ENCODE measurements at places on chromosomes 12 and 14.
A peak's percentile ranks its signal among the peaks of the same experiment; 100 is the strongest.

DNA sequence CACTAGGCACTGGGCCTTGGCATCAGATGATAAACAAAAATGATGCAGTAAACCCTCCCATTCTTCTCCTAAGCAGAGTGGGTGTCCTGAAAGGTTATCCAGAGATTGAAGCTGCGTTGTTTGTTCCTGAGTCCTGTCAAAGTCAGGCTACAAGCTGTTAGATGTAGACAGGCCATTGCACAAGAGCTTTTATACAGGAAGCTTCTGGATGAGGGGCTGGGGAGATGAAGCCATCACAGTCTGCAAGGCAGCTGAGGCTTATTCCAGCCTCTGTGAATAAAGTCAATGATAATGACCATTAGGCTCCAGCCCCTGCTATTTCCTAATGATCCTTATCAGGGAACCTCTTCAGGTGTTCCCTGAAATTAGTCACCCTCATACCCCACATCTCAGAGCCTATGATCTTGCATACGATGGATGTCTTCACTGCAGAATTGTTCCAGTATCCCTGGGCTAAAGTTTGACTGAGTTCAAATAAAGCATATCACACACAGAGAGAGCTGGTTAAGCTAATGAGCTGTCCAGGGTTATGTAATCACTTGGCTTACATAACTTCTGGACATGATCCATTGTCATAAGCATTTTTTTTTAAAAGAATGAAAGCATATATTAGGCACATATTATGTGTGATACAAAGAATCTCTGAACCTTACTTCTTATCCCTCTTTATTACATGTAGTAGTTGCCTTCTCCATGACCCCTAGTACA lies 337.1 kb upstream of the OR4E1 start:
- DNase-seq = no peak

DNA sequence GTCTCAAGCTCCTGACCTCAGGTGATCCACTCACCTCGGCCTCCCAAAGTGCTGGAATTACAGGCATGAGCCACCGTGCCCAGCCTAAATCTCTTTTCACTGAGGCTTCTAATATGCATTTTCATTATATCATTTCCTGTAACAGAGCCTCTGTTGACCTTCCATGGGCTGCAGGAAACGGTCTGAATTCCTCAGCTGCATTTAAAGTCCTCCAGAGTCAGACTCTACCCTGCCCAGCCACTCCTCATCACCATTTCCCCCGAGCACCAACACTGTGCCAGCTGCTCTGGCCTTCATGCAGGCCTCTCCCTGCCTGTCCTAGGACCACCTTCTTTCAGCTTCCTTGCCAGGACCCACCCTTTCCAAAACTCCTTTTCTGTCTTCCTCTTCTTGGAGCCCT lies 9.8 kb upstream of the NFKBIA start:
- no peak for DNase-seq

- no peak for DNase-seq
Measured at GRCh38 chr12:79842630-79843029, 92.3 kb downstream of the PPP1R12A start.

DNA sequence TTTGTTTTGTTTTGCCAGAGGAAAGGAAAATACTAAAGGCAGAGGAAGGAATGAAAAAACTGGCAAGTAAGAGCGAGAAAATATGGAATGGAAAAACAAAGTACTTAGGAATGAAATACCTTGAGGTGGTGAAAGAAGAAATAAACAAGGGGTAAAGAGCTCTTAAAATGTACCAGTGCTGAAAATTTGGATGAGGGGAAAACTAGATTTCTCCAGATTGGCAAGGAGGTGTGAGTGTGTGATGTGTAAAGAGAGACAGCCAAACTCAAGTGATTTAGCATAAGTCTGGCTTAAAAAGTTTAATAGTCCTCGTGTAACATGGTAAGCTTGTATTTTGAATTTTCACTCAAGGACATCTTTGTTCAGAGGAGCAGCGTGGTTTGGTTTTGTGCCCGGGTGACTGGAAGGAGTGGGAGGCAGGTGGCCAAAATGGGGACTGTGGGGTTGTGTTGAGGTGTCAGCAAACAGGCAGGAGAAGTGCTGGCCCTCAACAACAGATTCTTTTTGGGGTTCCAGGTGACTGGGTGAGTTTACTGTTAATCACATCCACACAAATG lies 102.7 kb downstream of the DACT1 start:
- DNase-seq = peak; percentile 19

DNA sequence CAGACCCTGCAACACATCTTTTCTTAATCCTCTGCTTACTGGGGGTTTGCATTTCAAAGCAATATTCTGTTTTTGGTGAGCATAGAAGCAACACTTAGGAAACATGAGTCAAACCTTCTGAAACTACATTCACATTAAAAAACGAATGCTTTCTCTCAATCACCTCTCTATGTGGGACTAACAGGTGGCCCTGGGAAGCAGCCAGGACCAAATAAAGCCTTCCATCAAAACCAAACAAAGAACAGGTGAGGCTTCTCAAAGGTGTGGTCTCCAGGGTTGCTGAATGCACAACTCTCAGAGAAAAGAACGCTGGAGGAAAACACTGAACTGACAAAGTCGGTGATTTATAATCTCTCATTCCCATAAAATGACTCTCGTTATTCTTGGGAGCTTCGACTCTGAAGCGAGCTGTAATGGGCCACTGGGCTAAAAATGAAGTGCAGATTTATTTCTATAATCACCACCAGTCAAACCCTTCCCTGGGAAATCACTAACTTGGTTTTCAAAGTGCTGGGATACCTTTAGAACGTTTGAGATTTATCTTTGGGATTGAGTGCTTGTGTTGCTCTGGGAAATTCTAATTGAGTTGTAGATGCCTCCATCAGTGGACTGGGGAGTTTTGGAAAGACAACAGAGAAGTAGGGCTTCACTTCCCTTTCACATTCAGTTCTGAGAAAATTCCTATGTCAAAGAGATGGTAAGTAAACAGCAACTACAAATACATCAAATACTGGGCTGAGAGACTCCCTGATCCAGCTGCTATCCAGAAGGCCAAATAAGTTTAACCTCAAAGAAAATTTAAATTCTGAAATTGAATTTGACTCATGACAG lies 262.0 kb upstream of the TMPO start:
- no peak for DNase-seq

DNA sequence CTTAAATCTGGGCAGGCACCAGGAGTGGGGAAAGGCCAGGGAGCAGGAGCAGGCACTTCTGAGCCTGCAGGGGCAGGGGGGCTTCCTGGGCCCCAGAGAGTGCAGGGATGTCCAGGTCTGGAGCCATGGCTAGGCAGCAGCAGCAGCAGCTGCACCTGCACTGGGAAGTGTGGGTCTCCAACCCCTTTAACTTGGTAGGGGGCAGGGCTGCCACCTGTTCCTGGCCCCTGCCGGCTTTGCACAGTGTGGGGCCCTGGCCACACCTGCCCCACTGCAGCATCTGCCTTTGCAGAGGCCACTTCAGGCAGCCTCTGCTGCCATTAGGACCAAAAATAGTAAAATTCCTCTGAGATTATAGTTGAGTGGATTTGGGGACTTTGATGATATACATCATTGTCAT lies 138.5 kb downstream of the SLC16A7 start:
- no peak for DNase-seq

DNA sequence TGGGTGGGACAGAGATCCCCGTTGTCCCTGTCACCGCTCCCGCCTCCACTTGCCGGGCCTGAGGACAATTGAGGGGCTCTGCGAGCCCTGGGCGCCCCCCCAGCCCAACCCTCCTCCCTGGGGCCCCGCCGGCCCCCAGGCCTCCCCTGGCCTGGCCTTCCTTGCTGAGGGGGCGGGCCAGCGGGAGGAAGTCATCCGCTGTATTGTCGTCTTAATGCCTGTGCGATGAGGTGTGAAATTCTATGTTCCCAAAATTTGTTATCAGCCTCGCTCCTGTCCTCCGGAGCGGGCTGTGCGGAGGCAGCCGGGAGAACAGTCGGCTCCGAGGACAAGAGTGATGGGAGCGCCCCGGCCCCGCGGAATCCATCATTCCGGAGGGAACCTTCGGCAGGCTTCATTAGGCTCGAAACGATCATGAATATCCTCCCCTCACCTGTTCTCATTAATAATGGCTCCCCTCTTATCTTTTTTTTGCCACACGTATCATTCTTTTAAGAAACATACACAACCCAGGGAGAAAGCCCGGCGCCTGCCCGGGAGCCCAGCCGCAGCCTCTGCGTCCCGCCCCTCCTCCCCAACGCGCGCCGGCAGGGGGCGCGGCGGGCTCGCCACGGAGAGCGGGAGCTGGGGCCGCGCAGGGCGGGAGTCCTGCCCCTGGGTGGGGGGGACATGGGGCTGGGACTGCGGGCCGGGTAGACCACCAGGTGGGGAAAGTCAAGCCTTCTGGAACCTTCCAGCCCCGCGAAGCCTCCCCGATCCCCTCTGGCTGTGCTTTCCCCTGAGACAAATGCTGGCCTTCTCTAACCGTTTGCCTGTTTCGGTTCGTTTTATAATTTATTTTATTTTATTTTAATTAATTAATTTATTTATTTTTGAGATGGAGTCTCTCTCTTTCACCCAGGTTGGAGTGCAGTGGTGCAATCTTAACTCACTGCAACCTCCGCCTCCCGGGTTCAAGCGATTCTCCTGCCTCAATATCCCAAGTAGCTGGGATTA lies 17.1 kb upstream of the DLK1 start:
- DNase-seq = no peak

DNA sequence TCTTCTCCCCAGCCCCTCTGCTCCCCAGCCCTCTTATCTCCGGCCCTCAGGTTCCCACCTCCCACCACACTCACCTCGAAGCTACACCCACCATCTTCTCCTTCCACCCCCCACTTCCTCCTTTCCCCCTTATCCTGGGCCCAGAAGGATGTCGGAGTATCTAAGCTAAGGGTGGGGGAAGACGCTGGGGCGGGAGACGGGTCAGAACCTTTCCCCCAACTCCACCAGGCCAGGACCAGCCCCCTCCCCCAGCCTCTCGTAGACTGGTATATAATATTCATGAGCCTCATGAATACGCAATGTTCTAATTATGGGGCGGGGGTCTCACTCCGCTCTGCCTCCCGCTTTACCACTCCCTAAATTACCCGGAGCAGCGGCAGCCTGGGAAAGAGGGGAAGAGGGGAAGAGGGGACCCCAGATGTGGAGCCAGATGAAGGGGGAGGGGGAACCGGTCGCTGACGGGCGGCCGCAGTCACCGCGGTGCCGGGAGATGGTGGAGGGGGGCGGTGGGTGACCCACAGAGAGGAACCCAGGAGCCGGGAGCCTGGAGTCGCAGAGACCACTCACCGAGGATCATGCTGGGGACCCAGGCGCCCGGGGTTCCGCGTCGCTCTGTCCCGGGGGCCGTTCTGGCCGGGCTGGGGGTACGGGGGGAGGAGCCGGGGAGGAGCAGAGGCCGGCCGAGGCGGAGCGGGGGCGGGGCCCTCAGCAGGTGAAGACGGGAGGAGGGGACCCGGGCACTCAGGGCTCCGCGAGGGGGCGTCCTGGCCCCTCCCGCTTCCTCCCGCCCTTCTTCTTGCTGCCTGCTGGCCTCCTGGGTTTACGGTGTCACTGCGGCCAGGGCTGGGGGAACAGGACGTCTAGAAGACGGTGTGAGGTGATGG lies 6.4 kb upstream of the ZNF385A start:
- no peak for DNase-seq

DNA sequence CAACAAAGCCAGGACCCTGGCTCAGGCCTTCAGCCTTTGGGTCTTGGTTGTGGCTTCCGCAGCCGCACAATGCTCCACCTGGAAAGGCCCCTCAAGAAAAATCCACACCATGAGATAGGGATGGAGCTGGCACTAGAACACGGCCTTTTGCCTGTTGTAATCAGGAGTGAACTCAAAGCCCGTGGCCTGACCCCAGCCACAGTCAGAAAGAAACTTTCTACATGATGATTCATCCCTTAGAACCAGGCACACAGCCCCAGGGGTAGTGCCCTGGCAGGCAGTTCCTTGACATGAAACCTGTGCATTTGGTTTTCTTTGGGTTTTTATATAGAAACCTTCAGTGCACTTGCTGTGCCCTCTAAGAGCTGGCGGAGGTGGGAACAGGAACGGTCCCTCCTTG lies 5.1 kb downstream of the CLMN start:
- no peak for DNase-seq

DNA sequence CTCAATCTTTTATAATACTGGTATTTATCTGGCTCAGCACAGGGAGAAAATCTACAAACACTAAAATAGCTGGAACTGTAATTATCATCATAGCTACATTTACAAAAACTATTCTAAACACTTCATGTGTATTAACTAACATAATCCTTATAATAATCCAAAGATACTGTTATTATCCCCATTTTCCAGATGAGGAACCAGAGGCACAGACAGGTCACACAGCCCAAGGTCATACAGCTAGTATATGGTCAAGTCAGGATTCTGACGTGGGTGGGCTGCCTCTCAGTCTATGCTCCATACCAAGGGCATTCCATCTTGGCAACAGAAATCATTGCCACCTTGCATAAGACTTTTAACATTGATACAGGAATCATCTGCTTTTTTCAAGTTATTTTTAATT lies 11.4 kb downstream of the FERMT2 start:
- DNase-seq = no peak

GRCh38 chr14:64580467-64580866 lies 30.7 kb downstream of the PPP1R36 start:
- DNase-seq = no peak

- no peak for DNase-seq
Measured at GRCh38 chr12:29228474-29229157, 79.5 kb downstream of the FAR2 start.

DNA sequence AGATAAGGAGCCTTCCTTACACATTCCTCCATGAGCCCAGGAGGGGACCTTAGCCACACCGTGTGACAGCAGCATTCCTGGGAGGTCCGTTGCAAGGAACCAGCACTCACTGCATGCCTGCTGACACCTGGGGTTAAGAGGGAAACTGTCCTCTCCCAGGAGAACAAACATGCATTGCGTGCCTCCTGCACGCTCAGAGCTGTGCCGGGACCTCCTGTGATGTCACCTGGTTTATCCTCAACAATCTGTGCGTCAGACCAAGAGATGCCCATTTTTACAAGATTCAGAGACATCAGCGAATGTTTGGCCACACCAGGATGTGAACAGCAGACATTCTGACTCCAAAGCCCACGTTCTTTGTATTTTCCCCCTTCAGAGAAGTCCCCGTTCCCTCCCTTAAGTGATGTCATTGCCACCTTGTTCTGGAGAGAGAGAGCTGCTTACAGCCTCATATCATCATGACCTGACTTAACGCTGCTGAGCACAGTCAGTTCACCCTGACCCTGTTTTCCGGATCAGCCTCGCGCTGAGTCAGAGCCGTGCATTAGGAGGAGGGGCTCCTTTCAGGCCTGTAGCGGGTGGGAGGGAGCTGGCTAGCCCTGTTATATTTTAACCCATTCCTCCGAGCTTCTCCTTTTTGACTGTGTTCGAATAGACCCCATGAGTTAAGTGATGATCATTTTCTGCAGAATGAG lies 36.2 kb downstream of the TMEM120B start:
- no peak for DNase-seq

DNA sequence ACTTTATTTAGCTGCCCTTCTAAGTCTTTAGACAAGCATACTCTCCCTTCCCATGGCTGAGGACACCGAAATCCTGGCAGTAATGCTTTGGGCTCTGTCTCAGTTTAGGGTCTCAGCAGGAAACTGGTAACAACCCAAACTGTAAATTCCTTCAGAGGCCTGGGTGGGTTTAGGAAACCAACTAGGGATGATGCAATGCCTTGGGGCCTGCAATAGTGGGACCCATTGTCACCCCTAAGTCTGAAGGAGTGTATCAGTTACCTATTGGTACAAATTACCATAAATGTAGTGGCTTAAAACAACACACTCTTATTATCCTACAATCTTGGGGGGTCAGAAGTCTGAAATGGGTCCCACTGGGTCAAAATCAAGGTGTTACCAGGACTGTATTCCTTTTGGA lies 36.0 kb downstream of the DHRS2 start:
- no peak for DNase-seq
